Skeletal muscle cell (primary cell): ENCODE measurements at places on chromosomes 1 and 21.

- DNase-seq: no peak
Measured at GRCh38 chr1:172122381-172122780, 281.1 kb downstream of the DNM3 start.

GRCh38 chr1:29804181-29804899, 568.0 kb downstream of the PTPRU start:
- no peak for DNase-seq

DNA sequence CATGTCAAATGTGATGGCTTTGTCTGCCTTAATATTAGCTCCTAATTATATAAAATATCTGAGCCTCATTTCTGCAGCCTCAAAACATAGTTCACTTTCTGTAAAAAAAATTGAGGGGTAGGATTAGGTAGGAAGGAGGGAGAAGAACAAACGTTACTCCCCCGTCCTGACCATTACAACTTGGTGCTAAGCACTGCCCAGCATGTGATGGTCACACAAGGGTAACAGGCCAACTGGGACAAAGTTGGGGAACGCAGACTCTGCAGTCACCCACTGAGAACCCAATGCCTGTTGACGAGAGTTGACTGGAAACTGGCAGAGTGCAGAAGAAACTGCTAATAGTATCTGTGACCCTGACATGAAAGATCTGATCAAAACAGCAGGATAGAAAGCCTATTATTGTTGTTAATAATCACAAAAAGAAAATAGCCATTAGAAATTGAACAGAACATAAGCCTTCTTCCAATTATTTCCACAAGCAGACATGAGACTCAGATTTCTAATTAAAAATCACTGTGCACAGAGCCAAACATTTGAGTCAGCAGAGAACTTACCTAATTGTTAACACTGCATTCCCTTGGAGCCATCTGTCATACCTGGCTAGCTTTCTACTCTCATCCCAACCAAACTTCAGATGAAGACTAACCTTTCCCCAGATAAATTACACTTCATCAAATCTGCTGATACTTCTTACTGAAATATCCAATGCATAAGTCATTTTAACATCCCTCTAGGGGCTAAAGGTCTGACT, 5.5 kb downstream of the SORT1 start:
- no peak for DNase-seq

GRCh38 chr1:36590771-36591170, 108.1 kb upstream of the CSF3R start:
- no peak for DNase-seq

GRCh38 chr1:160169553-160170399, 18.4 kb downstream of the ATP1A4 start:
- no peak for DNase-seq

DNA sequence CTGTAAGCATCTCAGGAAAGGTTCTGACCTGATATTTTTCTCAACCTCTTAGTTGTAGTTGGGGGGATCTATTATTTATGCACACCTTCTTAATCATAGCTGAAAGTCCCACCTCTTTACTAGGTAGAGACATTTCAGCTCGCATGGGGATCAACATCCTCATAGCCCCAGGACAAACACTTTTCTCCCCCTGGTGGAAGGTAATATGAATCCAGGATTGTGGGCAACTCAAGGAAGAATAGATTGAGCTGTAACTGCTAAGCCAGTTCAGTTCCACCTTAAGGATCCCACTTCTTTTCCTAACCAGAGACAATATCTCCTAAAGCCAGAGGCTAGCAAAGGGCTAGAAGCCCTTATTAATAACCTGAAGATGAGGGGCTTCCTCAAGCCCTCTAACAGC, 25.4 kb upstream of the SMYD3 start:
- DNase-seq: no peak

DNA sequence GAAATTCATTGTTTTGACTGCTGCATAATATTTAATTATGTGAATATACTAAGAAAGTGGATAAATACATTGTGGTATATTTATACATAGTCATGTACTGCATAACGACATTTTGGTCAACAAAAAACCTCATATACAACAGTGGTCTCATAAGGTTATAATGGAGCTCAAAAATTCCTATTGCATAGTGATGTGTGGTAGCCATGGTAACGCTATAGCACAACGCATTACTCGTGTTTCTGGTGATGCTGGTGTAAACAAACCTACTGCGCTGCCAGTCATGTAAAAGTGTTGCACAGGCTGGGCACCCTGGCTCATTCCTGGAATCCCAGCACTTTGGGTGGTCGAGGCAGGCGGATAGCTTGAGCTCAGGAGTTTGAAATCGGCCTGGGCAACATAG, 52.6 kb upstream of the NHLH2 start:
- no peak for DNase-seq

GRCh38 chr1:226574591-226575435, 26.2 kb downstream of the STUM start:
- DNase-seq: no peak

- DNase-seq: no peak
Measured at GRCh38 chr1:109454497-109455133, 11.7 kb upstream of the SYPL2 start.

GRCh38 chr1:230916587-230917283, 48.4 kb upstream of the C1orf198 start:
- no peak for DNase-seq

DNA sequence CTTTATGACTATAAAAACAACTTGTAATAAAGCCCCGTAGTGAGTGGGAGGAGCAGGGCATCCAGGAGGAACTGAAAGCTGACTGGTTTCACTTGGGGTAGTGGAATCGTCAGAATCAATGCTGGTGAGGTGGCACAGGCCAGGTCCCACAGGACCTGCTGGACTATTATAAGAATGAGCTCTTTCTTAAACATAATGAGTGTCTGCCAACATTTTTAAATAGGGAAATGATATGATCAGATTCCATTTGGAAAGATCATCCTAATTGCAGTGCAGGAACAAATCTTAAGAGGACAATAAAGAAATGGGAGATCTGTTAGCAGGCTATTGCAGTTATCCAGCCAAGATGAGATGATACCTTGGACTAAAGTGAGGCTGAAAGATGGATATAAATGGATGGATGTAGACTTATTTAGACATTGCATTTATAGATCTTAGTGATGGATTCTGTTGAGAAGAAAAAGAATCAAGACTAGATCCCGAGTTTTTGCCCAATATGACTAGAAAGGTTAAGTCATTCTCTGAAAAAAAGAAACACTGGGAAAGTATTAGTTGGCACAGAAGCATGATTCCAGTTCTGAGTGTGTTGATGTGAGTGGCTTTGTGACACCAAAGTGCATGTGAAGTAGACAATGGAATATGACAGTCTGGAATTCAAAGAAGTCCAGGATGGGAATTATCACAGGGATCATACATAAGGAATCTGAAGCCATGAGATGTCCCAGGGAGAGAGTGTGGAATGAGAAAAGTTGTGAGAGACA, 153.3 kb upstream of the SGIP1 start:
- DNase-seq: peak; percentile 60
